ENCODE measurements at places on chromosomes 13 and 19. TPM values are rescaled to one million over a fixed set of nuclear protein-coding genes. Genes with fewer than 3 reads are reported as not detected.

Gene CEACAM7
- not detected for total RNA-seq

Gene GPR183
- not detected for total RNA-seq

Gene S1PR2
- total RNA-seq = 15.3 TPM

Gene NALCN
- 4.5 TPM for total RNA-seq

Gene EEF1AKMT1
- 5.3 TPM for total RNA-seq

Gene CCL25
- total RNA-seq = not detected

Gene ZNF530
- 4.3 TPM for total RNA-seq

Gene PCDH20
- total RNA-seq = not detected

Gene PROZ
- not detected for total RNA-seq

Gene GAPDHS
- total RNA-seq = not detected

Gene ZNF99
- total RNA-seq = under 0.01 TPM

Gene PAF1
- total RNA-seq = 45.8 TPM

Gene OR7C1
- not detected for total RNA-seq

Gene ZNF614
- total RNA-seq = 8.7 TPM

Gene LILRA2
- total RNA-seq = not detected

Gene FGF9
- not detected for total RNA-seq

Gene ZNF728
- not detected for total RNA-seq

Gene SIGLEC5
- total RNA-seq = not detected

Gene YJU2
- total RNA-seq = 19.6 TPM

Gene LPAR2
- total RNA-seq = 27.9 TPM

Gene FAM83E
- 2.7 TPM for total RNA-seq

Gene FPR3
- not detected for total RNA-seq

Gene S1PR5
- total RNA-seq = 2.5 TPM

Gene URAD
- not detected for total RNA-seq

Gene FGF21
- 0.88 TPM for total RNA-seq

Gene CCDC169
- 3.1 TPM for total RNA-seq

Gene SNRNP70
- total RNA-seq = 183 TPM

Gene NOSIP
- total RNA-seq = 50.7 TPM

Gene ZNF816
- 6.0 TPM for total RNA-seq

Gene ZNF329
- 17.3 TPM for total RNA-seq

Gene GPR180
- total RNA-seq = 11.5 TPM

Measured in mammary epithelial cell (primary cell).